ENCODE measurements at places on chromosomes 1 and 21.

DNA sequence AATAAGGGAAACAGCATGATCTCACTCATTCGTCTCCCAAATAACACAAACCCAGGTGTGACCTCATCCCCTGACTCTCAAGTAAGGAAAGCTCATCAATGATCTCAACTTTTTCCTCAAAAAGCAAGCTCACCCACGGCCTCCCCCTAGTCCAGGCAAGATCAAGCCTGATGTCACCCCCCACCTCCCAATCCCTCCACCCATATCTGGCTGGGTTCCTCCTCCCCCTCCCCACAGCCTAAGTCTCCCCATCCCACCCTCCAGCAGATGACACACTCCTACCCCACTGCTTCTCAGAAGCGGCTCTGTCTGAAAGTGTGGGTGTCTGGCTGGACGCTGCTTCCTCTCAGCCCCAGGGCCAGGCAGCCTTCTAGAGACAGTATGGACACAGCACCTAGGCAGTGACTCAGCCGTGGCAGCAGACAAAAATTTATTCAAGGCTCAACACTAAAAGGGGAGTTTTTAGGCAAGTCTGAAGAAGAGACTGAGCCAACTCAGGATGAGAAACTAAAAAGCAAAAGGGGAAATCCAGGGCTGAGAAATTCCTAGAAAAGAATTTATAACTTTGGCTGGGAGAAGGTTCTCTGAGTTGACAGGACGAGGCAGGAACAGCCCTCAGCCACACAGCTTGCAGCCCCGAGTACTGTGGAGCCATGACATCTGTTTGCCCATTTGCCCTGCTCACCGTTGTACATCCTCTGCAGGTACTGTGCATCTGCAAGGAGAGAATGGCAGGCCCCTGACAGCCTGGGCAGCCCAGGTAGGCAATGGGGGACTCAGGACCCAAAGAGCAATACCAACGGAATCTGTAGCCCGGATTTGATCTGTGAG lies 81.6 kb upstream of the LRRC8D start:
- DNase-seq: no peak

- DNase-seq: no peak
Measured at GRCh38 chr1:63264161-63264560, 58.2 kb upstream of the FOXD3 start.

DNA sequence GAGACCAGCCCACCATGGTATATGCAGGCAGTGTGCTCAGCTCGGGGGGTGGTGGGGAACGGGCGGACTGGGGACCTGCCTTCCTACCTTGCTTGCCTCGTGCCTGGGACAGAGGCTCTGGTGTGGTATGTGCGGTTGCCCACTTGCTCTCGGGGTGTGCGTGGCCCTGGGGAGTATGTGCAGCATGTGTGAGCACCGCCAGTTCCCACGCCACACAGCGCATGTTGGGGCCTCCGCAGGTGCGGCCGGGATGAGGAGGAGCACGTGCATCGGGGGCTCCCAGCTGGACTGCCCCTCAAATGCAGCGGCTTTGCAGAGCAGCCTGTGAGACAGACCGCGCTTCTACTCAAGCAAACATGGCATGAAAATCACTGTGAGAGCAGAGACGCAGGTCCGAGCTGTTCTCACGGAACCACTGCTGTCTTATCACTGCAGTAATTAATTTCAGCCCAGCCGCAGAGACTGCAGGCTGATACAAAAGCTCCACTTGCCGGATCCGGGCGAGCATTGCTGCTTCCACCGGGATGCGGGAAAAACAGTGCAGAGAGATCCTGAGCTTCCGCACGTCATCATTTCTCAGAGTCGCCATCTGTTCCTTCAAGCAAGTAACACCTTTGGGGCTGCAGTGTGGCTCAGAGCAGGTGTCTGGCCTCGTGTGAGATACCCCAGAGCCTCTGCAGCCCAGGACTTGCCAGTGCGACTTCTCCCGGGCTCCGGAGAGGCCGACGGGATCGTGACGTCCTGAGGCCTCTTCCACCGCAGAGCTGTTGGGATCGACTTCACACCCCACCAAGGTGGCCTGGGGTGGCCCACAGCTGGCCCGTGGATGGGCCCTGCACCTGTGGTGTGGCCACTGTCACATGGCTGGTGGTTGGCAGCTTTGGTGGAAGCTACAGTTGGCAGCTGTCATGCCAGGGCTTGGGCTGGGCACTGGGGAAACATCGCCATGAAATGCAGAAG lies 92.6 kb upstream of the ACTRT2 start:
- DNase-seq: no peak

- DNase-seq: no peak
Measured at GRCh38 chr1:196680107-196680506, 28.3 kb downstream of the CFH start.

DNA sequence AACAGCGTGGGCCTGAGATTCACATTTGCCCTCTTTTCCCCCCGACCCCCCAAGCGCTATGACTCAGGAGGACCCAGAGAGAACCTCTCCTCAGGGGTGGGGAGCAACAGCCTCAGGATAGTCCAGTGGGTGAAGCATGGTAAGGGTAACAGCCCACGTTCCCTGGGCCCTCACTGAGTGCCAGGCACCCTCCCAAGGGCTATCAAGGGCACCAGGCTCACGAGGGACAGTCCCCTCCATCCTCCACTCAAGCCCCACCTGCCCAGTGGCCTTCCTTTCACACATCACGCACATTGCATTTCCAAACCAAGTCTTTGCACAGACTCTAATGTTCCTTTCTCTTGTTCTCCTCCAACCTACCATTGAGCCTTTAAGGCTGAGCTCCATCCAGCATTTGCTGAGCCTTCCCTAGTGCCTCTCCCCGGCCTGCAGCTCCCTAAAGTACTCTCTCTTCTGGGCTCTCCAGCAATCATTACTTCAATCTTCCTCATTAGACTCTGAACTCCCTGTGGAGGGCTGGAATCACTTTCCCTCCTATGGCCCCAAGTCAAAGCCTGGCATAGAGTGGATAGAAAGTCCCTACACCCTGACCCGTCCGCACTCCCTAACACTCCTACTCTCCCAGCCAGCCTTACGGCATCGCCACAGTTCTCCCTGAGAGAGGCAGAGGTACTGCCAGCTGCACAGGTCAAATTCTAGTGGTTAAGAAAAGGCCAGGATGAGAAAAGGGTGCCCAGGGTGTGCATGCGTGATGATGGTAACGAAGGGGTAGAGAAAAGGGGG lies 1.0 kb downstream of the AKR7A2 start:
- no peak for DNase-seq

DNA sequence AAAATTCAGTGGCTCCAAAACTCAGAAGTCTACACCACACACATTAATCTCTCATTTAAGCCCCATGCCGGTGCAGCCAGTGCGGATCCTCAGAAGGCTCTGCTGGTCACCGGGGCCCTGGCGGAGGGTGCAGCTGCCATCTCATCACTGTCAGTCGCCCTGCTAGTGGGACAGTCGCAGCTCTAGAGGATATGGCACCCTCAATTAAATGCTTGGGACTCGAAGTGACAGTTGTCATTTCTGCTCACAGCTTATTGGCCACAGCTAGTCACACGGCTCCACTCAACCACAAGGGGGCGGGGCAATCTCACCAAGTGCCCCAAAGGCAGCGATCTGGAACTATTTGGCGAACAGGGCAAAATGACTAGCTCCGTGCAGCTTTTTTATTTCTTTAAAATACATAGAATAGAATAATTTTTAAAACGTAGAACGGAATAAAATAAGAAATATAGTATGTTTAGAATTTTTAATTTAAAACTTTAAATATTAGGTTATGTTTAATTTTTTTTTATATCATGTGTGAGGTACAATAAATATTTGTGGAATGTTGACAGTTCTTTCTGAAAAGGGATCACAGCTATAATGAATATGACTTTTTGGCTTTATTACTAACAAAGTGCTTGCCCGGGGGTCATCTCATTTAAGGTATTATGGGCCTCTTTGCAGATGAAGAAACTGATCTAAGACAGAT lies 8.0 kb upstream of the MAN1C1 start:
- DNase-seq: peak; percentile 77

DNA sequence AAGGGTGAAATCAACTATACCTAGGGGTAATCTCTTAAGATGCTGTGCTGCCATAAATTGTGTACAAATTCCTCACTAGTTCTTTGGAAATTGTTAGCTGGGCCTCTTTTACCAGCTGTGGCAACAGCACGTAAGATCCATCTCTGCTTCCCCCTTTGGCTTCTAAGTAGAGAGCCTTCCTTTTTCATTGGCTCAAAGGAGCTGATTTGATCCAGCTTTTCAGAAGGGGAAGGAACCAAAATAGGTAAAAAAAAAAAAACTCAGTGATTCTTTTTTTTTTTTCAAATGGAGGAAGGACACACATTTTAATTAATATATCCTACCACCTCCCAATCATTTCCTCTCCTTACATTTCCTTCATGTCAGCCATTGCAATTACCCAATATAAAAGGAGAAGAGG lies 4.0 kb upstream of the RCAN1 start:
- no peak for DNase-seq

DNA sequence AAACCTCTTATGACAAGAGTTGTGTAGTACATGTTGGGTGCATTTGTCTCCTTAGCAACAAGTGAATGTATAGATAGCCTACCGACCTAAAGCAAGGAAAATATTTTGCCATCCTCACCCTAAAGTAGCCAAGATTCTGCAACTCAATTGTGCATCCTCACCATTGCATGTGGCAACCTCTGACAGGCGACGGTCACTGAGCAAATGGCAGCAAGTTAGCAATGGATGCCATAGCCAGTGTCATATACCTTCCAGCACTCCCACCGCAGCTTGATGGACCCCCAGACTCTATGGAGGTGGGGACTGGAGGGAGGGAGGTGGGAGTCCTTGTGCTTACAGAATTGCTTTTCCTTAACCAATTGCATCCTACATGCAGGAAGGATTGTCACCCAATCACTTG lies 17.0 kb downstream of the PROX1 start:
- no peak for DNase-seq

- DNase-seq: no peak
Measured at GRCh38 chr1:200668514-200669313, 993 bp downstream of the DDX59 start.

DNA sequence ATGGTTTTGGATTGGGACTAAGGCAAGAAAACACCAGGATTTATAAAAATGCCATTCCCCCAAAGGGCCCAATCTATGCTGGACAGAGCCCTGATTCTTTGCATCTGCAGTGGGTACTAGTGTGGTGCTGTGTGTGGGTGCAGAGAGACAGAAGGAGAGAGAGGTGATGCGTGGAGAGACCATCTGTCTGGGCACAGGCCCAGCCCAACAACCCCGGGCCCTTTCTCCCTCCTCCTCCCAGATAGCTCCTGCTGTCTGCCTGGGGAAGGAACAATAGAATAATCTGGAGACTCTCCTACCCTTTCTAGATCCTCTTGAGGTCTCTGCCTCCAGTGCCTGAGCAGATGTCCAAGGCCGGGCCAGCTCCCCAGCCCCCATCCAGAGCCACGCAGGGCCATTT lies 15.1 kb downstream of the KIAA1614 start:
- DNase-seq: no peak

GRCh38 chr1:105083611-105084010 lies 1333.9 kb downstream of the AMY1C start:
- no peak for DNase-seq

GRCh38 chr1:59125676-59126320 lies 171.1 kb upstream of the FGGY start:
- no peak for DNase-seq

- no peak for DNase-seq
Measured at GRCh38 chr1:115567431-115567830, 74.3 kb upstream of the VANGL1 start.

DNA sequence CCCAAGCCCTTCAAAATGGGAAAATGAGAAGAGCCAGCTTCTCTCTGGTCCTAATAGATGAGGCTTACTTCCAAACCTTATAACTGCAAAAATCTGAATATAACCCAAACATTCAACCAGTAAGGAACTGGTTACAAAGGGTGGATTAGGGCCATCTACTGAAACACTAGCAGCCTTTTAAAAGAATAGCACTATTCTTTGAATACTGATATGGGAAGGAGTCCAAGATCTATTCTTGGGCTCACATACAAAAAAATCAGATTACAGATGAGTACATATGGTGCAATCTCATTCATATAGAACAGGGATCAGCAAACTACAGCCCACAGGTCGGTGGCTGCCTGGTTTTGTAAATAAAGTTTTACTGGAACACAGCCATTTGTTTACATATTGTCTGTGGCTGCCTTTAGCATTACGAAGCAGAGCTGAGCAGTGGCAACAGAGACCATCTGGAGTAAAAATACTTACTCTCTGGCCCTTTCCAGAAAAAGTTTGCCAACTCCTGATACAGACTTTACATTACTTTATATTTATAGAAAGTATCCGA lies 167.7 kb downstream of the ZSCAN20 start:
- no peak for DNase-seq

GRCh38 chr1:13617108-13617507 lies 33.5 kb downstream of the PDPN start:
- DNase-seq: no peak

- DNase-seq: no peak
Measured at GRCh38 chr1:76583875-76584477, 283.3 kb upstream of the ST6GALNAC5 start.
